ENCODE measurements at places on chromosomes 6 and 20.

GRCh38 chr6:17204533-17204932 lies 76.6 kb upstream of the RBM24 start:
- DNase-seq = no peak

DNA sequence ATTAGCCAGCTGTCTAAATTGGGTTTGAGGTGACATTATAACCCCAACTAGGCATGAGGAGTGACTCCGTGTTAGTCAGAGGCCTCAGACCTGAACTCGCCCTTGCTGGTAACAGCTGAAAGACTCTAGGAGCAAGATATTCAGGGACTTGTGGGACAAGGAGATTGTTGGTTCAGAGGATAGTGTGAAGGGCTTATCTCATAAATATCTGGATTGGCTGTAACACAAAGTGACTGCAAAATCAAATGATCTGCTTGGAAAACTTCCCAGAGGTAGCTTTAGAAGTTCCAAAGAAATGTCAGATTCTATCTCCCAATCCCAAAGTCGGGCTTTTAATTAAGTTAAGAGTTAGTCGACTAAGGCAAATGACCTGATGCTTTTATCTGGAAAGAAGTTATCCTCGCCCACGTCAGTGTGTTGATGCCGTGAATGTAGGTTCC lies 72.4 kb downstream of the TULP4 start:
- DNase-seq = no peak

DNA sequence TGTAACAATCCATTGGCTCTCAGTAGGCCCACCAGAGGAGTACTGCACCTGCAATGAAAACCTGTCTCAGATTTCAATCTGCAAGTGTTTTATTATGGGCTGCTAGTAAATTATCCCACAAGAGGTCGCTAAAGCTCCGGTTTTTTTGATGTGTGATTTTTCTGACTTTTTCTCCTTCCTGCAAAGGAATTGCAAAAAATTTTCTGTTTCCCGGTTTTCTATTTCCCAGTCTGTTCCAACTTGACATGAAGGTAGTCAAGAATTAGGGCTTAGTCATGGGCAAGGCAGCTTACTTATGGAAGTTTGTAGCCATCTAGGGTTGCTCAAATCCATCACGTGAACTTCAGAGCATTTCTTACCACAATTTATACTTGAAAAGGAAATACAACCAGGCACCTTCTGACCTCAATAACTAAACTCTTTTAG lies 38.5 kb upstream of the AHI1 start:
- no peak for DNase-seq

DNA sequence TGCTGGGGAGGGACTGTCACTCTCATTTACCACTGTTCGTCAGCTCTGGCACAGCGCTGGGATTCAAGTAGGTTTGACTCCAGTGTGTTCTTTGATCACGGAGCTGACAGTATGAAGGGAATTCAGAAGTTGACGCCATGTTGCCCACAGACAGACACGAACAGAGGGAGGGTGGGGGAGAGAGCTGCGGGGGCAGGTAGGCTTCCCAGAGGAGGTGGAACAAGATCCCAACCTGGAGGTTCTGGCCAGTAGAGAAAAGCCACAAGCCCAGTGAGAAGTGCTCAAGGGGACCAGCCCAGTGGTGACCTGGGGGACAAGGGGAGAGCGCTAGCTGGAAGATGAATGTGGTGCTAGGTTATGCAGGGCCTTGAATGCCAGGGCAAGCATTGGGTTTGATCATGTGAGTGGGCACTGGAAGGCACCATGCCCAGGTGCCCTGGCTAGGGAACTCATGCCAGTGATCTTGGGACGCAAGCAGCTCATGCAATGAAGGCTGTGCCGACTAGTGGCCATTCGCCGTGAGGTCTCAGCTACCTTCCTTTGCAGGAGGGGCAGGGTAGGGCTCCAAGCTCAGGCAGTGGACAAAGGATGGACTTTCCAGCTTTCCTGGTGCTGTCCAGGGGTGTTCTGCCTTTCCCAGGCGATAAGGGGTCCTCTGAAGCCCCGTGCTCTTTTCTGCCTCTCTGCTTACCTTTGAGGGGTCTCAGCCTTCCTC lies 50.4 kb upstream of the APCDD1L start:
- DNase-seq = no peak

- peak; percentile 56 for DNase-seq
Measured at GRCh38 chr20:8722277-8722928, 346.5 kb upstream of the PLCB4 start.

DNA sequence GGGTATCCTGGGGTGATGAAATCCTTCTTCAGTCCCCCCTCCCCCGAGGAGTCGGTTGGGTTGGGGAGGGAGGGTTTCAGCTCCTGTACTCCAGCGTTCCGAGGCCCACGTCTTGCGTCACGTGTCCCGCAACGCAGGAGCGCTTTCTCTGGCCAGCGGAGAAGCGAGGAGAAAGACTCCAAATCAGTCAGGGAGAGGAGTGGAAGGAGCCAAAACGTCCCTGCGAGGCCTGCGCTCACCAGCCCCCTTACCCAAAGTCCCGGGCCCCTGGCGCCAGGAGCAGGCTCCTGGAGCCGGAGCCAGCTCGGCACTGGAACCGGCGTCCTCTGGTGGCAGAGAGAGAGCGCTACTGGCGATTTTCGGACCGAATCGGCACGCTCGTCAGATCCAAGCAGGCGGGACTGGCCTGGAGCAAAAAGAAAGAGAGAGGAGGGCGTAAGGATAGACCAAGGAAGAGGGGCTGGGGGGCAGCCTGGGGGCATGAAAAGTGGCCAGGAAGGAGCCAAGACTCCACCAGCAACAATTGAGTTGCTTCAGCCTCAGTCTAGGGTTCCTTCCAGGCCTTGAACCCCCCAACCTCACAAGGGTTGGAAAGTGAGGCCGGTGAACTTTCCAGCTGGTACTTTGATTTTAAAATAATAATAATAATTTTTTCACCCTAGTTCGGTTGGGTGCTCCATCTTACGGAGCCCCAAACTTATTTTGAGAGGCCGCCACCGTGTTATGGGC lies at the start of gene GNAS:
Gene GNAS (plus strand): TSS at position 174 of the 729 bp plus-strand sequence.
- peak; percentile 60 for DNase-seq

DNA sequence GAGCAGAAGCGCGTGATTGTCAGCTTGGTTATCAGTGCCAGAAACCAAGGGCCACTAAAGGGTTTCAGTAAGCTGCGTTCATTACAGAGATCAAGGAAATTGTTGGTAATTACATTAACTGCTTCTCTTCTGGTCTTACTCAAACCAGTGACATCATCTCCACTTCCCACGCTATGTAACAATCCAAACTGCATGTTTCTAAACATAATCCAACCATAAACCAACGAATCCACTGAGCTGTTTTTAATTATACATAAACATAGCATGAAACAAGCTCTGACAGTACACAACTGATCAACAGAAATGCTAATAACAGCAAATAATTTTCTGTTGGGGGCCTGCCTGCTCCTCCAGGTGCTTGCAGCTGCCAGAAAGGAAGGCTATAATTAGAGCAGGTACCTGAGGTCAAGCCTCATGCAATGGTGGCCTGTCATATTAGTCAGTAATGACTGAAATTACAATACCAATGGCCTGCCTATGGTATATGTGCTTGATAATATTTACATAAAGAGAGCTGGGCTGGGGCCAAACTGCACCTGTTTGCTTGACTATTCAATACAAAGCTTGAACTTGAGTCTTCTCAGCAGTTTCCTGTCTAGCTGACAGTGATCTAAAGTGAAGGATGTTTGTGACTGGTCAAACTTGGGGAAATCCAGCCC lies 40.1 kb downstream of the ILRUN start:
- DNase-seq = peak; percentile 59

GRCh38 chr20:36126836-36127527 lies 27.6 kb upstream of the EPB41L1 start:
- no peak for DNase-seq

- DNase-seq = no peak
Measured at GRCh38 chr6:34275128-34275804, 26.5 kb upstream of the SMIM29 start.

GRCh38 chr20:14612391-14612790 lies 275.0 kb upstream of the FLRT3 start:
- no peak for DNase-seq

GRCh38 chr6:160431791-160432404 lies 83.7 kb downstream of the SLC22A3 start:
- peak; percentile 55 for DNase-seq

GRCh38 chr6:124714728-124715127 lies 247.5 kb upstream of the RNF217 start:
- DNase-seq = no peak

DNA sequence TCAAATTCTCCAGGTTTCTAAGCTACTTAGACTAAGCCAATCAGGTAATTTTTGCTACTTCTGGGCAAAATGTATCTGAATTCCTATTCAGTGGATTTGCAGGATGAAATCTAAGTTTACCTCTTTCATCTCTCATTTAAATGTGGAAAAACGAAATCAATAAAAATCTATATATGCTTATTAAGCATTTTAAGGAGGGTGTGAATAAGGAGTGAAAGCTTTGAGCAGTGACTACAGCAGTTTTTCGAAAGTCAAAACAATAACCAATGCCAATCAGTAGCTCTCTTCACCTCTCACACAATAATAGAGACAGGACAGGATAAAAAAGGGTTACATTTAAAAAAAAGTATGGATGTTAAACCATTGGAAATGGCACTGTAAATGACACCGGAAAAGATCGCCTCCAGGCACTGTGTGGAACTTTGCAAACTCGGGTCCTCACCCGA lies 476 bp upstream of the BCKDHB start:
- no peak for DNase-seq

DNA sequence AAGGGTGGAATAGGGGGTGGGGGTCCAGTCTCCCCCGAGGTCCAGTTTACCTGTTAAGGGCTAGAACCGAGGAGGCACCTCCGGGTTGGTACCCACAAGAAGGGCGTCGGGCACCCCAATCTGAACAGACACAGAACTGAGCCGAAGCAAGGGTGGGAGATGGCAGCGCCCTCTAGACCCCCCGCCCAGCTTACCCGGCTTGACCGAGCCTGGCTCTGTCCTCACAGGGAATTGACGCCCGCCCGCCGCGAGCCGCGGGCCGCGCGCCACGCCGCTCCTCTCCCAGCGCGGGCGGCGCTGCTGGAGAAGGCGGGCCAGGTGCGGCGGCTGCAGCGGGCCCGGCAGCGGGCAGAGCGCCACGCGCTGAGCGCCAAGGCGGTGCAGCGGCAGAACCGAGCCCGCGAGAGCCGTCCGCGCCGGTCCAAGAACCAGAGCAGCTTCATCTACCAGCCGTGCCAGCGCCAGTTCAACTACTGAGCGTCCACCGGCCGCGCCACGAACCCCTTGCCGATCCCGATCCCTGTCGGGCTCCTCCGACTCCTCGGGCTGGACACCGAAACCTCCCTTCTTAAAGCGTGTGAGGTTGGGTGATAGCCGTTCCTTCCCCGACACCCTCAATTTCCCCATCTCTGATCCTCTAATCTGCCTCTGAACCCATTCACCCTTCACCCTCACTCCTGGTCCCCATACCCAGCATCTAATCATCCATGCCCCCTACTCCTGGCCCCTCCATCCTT lies 5.9 kb downstream of the TP53INP2 start:
- peak; percentile 59 for DNase-seq

DNA sequence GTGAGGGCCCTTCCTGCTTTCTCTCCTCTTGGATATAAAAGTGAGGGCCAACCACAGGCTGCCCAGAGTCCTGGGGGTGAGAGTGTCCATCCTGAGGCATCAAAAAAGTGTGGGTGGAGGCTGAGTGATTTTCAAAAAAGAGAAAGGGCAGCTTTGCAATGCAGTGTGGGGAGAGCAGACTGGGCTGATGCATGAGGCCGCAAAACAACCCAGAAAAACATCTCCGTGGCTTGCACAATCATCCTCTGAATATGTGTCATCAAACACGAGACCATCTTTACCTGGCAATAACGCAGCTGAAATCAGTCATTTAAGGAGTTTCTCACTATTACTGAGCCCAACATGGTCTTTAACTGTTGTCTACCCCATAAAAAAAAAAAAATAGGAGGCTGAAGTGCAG lies 191.2 kb upstream of the SOX4 start:
- DNase-seq = no peak

GRCh38 chr6:39342692-39343395 lies 20.3 kb upstream of the KCNK16 start:
- DNase-seq = no peak

- no peak for DNase-seq
Measured at GRCh38 chr6:131683479-131683878, 17.7 kb downstream of the OR2A4 start.

- no peak for DNase-seq
Measured at GRCh38 chr20:13865791-13866351, 81.0 kb downstream of the NDUFAF5 start.

GRCh38 chr6:100415768-100416167 lies 49.0 kb downstream of the SIM1 start:
- no peak for DNase-seq

DNA sequence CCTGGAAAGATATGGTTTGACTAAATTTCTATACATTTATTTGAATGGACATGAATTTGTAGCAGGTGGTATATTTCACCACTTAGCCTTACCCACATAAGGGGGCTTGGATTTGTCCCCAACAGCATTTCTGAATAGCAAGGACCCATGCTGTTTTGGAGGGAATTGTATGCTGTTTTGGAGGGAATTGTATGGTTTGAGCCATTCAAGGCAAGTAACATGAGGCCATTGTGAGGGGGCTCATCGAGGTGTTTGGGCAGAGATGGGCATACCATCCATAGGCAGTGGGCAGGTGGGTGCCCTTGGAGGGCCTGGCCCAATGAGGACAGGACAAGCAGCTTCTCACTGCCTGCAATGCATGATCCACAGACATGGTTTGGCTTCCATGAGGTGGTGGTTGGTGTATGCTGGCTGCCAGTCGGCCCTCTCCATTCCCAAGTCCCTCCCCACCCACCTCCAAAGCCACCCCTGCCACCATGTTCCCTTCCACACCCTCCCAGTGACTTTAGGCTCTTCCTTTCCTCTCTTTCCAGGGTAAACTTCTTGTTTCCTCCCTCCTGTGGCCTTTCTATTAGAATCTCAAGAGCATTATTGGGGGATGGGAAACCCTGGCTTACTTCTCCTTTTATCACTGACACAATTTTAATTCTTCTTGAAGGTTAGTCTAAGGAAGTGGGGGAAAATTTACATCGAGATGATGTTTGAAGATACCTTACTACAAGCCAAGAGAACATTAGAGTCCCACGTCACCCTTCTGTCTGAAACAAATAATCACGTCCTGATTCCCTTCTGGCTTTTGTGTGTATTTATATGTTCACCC lies 13.2 kb upstream of the PXDC1 start:
- DNase-seq = no peak

GRCh38 chr6:149423964-149424440 lies 23.9 kb downstream of the SUMO4 start:
- no peak for DNase-seq

DNA sequence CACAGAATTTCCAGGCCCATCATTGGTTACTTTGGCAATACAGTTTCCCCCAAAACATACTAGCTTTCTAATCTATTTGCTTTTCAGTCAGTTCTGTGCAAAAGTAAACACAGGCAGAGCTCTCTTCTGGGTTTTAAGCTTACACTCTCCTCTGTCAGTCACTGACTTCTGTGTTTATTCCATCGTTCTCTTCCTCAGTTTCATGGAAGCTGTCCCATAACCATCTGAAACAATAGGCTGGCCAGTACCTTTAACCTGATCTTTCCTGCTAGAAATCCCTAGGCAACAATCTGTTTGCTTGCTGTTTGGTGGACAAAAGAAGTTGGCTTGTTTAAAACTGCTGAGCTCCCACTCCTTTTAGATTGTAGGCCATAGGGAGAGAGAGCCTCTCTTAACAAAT lies 431.5 kb downstream of the HACE1 start:
- DNase-seq = no peak

- DNase-seq = peak; percentile 2
Measured at GRCh38 chr20:59823030-59823423, 110.4 kb downstream of the SYCP2 start.

All from testis (tissue), 5 donors.